ENCODE measurements at places on chromosomes 16 and 17.
A peak's percentile ranks its signal among the peaks of the same experiment; 100 is the strongest.

- DNase-seq: no peak
Observed at GRCh38 chr16:53971616-53972015, 267.7 kb downstream of the FTO start.

GRCh38 chr16:4481526-4481925, 5.3 kb downstream of the HMOX2 start:
- DNase-seq: no peak

- DNase-seq: no peak
Observed at GRCh38 chr17:15083225-15083624, 181.9 kb downstream of the PMP22 start.

- no peak for DNase-seq
Observed at GRCh38 chr16:65657071-65657494, 535.2 kb upstream of the CDH11 start.

- no peak for DNase-seq
Observed at GRCh38 chr17:41037853-41038350, 3.2 kb upstream of the KRTAP1-3 start.

GRCh38 chr17:76685366-76685765, 25.4 kb downstream of the MXRA7 start:
- no peak for DNase-seq

- DNase-seq: no peak
Observed at GRCh38 chr16:83085660-83086059, 458.9 kb downstream of the CDH13 start.

- no peak for DNase-seq
Observed at GRCh38 chr17:31074772-31075555, 19.8 kb upstream of the NF1 start.

DNA sequence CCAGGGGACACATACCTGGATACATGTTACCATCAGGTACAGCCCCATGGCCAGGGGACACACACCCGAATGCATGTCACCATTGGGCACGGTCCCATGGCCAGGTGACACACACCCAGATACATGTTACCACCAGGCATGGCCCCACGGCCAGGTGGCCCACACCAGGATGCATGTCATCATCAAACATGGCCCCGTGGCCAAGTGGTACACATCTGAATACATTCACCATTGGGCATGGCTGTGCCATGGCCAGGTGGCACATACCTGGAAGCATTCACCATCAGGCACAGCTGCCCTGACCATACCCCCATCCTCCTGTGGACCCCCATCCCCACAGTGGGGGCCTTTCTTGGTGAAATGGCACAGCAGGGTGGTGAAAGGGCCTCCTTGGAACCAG, 97.6 kb downstream of the RBFOX3 start:
- no peak for DNase-seq

GRCh38 chr16:3485821-3486505, 9.3 kb downstream of the C16orf90 start:
- no peak for DNase-seq

- peak; percentile 21 for DNase-seq
Observed at GRCh38 chr16:4064950-4065352, 51.3 kb downstream of the ADCY9 start.

- DNase-seq: peak; percentile 52
Observed at GRCh38 chr17:46979147-46979863, at the start of gene RPRML. Gene RPRML, minus strand, starts transcription at chr17:46979253. Its CDS starts 246 bp downstream, at chr17:46979007.

- peak; percentile 16 for DNase-seq
Observed at GRCh38 chr17:2042390-2042847, 597 bp downstream of the OVCA2 start.

DNA sequence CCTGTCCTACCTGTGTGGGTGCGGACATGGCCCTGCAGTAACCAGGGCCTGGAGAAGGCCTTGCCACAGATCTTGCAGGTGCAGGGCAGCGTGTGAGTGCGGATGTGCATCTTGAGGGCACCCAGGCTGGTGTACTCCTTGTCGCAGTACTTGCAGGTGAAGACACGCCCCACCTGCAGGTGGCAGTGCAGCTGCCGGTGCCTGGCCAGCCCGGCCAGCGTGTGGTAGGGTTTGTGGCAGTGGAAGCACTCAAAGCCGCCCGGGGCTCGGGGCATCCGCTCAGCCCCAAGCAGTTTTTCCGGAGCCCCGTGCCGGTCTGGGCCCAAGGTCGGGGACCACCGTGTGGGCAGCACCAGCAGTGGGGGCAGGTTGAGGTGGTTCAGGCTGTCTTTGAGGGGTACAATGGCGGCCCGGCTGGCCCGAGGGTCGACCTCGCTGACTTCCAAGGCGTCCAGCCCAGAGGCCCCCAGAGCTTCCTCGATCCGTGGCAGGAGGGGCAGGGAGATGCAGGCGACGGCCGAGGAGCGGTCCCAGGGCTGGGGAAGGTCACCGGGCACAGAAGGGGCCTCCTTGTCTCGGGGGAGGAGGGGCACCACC, 5.1 kb downstream of the SNAI3 start:
- DNase-seq: peak; percentile 61

- DNase-seq: no peak
Observed at GRCh38 chr16:27066668-27067537, at the start of gene C16orf82. Gene C16orf82, plus strand, starts transcription at chr16:27066927.

DNA sequence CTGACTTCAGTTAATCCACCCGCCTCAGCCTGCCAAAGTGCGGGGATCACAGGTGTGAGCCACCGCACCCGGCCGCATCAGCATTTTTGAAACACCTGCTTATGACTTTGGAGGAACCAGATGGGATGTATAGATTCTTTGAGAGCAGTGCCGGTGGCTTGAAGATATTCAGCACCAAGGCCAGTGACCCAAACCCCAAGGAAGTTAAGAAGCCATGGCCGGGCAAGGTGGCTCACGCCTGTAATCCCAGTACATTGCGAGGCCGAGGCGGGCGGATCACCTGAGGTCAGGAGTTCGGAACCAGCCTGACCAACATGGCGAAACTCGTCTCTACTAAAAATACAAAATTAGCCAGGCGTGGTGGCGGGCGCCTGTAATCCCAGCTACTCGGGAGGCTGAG, 43.9 kb downstream of the TRARG1 start:
- DNase-seq: no peak

DNA sequence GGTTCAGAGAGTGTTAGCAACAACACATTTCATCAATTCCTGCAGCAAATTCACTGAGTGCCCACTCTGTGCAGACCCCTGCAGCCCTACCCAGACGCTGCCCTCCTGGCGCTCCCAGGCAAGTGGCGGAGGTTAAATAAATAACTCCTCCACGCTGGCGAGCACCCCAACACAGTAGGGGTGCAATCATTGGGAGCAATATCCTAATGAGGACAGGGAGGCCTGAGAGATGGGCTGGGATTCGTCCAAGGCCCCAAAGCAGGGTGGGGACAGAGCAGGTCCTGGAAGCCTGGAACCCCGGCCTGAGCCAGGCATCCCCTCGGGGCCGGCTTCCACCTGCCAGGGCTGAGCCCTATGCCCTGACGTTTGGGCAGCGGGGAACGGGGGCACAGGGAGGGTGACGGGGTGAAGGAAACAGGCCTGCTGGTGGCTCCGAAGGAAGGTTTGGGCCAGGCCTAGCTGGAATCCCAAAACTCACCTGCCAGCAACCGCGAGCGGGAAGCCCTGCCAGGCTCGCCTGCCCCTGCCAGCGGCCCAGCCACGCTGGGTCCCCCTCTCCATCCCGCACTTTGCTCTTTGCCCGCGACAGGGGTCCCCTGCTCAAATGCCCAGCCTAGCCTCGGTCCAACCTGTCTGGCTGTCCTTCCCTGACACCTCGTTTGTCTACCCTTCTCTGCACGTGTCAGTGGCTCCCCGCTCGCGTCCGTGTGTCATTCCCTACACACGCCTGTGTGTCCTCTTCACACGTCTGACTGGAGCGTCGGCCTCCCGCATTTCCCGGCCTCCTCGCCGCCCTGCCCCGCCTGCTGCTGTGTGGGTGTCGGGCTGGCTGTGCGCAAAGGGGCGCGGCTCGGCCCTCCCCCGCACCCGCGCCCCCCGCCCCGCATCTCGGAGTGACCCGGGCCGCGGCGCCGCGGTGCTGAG, 721 bp upstream of the BEAN1 start:
- no peak for DNase-seq

DNA sequence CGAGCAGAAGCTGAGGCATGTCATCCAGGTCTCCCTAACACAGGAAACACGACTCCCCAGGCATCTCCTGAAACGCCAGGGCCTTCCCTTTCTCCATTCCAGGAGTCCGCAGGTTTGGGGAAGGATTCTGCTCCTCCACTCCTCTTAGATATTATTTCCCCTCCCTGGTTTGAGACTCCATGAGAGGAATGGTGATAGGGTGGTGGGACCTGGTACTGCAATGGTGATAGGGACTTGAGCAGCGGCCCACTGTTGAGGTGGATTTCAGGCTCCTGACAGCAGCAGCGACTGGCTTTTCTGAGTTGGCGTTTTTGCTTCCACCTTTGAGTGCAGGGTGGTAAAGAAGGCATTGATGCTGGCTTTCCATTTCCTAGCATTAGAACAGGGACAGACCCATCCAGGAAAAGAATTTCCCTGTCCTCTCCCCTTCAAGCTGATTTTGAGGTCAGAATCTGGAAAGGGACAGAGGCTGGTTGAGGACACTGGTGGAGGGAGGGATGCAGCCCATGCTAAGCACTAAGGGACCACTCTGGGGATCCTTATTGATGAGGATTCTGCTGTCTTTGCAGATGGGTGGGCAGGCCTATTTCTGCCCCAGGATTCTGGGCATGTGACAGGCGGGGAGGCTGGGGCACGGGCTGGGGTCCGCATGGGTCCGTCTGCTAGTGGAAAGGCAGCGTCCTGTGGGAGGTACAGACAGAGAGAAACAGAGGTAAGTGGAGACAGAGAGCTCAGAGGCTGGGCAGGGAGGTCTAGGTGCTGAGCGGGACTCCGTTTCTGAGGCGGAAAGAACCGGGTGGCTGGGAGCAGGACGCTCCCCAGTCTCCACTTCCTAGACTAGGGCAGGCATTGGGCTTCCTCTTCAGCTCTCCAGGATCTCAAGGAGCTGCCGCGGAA, 1.3 kb upstream of the TBX4 start:
- no peak for DNase-seq

DNA sequence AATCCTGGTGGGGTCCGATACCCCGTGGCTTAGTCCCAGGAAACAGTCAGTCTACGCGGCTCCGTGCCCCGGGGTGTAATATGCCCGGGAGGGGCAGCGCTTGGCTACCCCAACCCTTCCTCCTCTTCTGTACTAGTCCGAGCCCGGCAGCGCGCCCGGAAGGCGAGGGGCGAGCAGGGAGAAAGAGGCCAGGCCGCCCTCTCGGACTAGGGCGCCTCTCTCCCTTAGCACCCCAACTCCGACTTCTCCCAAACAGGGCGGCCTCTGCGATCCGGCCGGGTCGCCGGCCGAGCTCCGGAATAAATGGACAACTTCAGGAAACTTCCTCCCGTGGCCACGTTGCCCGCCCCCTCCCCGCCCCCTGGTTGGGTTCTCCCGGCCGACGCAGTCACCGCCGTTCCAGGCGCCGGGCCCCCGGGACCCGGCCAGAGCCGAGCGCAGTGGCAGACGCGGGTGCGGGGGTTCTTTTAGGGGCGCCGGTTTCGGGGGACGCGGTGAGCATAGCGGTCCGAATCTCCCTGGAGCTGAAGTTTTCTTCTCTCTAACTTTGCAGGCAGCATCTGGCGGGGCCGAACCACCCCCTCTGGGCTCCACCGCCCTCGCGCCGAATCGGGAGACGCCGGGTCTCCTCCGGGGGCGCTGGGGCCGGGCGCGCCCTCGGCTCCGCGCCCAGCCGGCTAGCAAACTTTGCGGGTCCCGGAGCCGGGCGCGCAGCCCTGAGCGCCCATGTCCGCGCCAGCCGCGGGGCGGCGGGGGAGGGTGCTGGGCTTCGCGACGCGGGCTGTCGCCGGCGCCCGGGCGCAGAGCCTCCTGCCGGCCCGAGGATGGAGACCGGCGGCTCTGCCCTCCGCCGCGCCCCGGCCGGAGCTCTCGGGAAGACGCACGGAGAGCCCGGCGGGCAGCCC, at the start of gene SDK2:
Gene SDK2, minus strand, starts transcription at position 301 of the 905 bp plus-strand sequence. CDS start 357 bp downstream, outside the sequence.
- no peak for DNase-seq

DNA sequence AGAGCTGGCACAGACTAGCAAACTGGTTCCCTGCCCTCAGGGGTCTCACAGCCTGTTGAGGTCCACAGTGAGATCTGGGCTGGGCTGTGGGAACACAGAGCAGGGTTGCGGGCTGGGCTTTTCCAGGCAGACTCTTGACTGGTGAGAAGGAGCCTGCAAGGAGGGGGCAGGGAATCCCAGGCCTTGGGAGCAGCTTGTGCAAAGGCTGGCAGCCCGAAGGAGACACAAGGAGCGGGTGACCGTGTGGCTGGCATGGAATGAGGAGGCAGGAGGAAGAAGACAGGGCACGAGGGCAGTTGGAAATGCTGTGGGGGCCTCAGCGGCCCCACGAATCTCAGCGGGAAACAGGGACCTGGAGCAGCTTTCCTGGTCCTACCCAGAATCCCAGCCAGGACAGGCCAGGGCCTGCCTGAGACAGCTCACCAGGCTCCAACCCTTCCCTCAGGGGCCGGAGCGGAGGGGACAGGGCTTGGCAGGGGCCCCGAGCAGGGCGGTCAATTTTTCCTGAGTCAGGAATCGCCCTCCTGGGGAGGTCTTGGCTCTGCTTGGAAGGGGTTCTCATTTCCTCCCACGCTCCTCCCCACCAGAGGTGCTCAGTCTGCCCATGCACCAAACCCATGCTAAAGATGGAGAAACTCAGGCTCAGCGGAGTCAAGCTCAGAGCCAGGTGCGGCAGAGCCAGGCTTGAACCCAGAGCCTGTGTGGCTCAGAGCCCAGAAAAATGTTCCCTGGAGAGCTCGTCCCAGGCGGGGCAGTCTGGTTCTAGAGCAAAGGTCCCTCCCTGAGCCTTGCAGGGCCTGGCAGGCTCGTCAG, 9.2 kb upstream of the SNN start:
- no peak for DNase-seq

GRCh38 chr16:85673529-85674417, 15.0 kb downstream of the GINS2 start:
- DNase-seq: no peak

- DNase-seq: no peak
Observed at GRCh38 chr17:61218438-61218837, 181.2 kb upstream of the TBX2 start.

DNA sequence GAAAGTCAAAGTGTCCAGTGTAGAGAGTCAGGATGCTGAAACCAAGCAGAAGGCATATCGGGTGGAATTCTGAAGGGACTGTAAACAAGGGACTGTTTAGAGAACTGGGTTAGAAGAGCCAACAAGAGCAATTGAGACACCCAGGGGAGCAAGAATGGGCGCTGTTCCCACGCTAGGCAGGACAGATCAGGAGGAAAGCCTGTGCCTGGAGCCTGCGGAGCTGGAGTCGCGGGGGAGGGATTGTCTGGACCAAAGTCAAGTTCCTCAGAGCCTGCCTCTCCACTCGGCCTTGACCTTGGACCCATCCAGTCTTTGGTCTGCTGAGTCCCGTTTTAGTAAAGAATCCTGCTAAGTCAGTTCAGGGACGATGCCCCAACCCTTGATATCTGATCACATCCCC, 14.7 kb upstream of the KLHL36 start:
- no peak for DNase-seq
